ENCODE measurements at places on chromosomes 5 and 9.

DNA sequence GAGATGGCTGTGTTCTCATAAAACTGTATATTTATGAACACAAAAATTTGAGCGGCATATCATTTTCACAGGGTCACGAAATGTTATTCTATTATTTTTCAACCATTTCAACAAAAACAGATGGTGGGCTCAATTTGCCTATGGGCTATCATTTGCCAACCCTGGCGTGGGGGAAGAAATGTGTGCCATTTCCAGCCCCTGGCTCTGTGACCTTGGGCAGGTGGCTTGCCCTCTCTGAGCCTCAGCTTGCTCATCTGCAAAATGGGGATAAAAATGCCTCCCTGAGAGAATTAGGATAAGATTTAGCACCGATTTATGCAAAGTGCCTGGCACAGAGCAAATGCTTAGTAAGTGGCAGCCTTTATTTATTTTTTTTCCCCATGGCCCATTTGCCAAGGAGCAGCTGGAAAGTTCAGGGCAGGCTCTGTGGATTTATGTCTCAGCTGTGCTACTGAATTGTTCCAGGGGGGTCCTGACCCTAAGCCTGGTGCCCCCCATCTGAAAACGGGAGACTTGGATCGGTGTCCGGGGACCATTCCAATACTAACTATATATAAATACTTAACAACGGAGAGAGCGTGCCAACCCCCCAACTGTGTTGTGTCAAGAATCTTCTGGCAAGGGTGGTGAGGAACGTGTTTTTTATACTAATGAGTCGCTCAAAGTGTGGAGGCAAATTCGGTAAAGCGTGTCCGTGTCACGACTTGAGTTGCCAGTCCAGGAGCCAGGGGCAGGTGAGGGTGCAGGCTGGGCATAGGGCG lies 34.5 kb downstream of the HRH2 start:
- no peak for DNase-seq

DNA sequence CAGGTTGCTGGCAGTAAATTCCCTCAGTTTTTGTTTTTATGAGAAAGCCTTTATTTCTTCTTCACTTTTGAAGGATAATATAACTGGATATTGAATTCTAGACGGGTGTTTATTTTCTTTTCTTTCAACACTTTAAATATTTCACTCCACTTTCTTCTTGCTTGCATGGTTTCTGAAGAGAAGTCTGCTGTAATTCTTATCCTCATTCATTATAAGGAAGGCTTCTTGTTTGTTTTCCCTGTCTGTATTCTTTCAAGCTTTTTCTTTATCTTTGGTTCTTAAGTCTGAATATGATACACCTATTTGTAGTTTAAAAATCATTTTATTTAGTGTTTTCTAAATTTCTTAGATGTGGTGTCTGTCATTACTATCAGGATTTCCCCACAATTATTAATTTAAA lies 1054.3 kb downstream of the TLE1 start:
- no peak for DNase-seq

DNA sequence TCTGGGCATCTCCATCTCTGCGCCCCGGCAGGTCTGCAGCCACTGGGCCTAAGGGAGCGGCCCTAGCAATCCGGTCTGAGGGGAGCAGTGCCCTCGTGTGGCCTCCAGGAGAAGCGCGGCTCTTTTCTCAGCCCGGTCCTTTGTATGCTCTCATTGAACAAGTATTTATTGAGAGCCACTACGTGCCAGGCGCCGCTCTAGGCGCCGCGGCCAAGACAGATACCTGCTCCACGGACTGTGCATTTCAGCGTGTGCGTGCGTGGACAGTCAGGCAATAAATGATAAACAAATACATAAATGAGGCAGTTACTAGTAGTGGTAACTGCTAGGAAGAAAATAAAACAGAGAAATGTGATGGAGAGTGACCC lies 2.3 kb upstream of the SLC4A9 start:
- peak; percentile 86 for DNase-seq

- DNase-seq = no peak
These were observed 489.2 kb upstream of the MEF2C start for GRCh38 chr5:89372176-89372575.

GRCh38 chr5:31047621-31048020 lies 145.9 kb upstream of the CDH6 start:
- no peak for DNase-seq

DNA sequence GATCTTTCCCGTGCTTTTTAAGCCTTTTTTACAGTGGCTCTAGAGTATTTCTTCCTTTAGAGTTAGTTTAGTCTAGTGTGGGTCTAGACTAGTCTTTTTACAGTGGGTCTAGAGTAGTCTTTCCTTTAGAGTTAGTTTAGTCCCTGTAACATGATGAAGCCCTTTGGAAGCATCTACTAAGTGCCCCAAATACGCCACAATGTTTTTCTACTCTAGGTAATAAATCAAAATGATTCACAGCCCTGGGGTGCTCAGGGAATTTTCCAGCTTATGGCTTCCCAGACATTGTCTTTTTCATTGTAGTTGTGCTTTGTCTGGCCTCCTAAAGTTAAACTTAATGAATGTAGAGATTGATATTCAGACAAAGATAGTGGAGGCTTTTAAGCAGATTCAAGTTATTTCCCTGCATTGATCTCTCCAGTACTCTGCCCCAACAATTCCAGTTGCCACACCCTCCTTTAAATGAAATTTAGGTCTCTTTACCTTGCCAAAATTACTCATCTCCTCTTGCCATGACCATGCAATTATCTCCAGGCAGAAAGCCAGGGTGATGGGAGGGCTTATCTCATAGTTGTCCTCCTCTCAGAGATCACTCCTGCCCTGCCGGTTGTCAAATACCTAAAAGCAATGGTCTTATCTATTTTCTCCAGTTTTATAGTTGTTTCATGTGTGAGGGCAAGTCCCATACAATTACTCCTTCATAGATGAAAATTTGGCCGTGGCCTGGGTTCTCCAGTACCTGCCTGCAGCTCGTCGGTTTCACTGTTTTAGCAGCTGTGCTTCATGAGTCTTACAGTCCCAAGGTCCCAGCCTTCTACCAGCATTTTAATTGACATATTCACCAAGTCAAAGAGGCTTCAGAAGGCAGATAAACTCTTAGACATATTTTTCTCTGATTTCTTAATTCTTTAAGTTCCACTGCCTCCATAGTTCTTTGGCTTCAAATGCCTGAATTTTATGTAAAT lies 794.0 kb upstream of the COX7C start:
- DNase-seq = no peak

DNA sequence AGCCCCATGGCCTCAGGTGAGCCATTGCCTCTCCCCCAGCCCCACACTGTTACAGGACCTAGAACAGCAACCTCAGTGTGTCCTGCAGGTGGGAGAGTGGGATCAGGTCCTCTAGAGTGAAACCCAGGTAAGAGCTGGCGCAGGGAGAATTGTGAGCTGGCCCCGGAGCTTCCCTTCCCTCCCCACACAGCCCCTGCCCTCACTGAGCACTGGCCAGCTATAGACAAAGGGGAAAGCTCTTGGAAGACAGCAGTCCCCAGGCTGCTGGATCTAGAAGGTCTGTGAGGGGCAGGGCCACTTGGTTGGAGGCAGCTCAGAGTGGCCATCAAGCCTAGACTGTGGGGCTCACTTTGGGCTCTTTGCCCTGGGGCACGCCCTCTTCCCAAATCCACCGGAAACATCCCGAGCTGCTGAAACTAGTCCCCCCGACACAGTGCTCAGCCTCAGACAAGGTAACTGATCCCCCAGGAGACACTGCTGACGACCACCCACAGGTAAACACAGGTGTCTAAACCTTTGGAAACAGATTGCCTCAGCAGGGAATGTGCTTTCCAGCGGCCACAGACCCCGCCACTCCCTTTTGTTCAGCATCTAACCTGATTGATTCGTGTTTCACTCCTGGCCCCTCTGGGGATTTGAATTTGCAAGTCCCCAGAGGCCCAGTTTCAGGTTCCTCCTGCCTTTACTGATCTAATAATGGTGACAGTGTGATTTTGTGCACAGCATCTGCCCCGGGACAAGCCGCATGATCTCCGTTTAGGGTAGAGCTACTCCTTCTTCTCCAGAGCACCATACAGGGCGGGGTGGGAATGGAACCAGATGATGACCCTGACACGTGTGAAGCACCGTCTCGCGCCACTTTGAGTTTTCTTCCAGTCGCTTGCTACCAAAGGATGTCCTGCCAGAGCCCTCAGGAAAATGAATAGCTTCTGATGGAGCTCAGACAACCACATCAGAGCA lies 42.2 kb upstream of the ADAMTS2 start:
- DNase-seq = no peak
